ENCODE measurements at places on chromosomes 3 and 15. TPM values are rescaled to one million over a fixed set of nuclear protein-coding genes. Genes with fewer than 3 reads are reported as not detected.

Gene SEMA3B
- 1.1 TPM for total RNA-seq

Gene CD96
- 0.10 TPM for total RNA-seq

Gene PPP2R3A
- total RNA-seq, result 15.4 TPM

Gene SLC24A1
- 7.5 TPM for total RNA-seq

GRCh38 chr15:54576298-54576935 is 598.2 kb downstream of the UNC13C start:
- DNase-seq, result no peak

GRCh38 chr3:33993631-33994030 is 195.2 kb downstream of the PDCD6IP start:
- DNase-seq, result no peak

- no peak for DNase-seq
Measured at GRCh38 chr15:66623801-66624453, 58.1 kb upstream of the LCTL start.

DNA sequence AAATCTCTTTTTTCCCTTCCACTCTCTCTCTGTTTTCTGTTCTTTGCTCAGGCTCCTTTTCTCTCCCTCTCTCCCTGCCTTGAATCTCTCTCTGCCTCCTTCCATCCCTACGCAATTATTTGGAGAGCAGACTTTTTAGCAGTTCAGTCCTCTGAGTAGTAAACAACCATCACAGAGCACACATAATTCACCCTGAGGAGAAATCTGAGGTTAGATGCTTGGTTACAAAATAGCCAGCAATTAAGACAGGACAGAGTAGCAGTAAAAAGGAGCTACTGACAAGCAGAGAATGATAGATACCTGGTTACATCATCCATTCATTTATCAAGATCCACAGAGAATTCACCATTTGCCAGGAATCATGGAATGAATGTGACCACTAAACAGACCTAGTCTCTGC is 25.5 kb downstream of the SLC9A9 start:
- DNase-seq, result no peak

DNA sequence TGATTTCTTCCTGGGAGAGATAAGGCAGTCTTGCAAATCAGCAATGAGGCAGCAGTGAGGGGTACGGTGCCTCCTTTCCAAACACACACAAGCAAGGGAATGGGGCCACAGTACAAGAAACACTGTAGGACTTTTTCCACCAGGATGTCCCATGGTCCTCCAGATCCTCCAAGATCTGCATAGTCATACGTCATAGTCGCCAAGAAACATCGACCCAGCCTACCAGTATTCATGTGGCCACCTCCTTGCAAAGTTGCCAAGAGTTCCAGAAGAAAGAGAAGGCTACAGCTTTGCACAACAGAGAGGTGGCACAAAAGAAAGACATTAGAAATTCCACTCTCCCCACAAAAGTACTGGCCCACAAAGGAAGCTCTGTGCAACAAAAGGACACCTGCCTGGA is 257.9 kb downstream of the CTNNB1 start:
- DNase-seq, result no peak

DNA sequence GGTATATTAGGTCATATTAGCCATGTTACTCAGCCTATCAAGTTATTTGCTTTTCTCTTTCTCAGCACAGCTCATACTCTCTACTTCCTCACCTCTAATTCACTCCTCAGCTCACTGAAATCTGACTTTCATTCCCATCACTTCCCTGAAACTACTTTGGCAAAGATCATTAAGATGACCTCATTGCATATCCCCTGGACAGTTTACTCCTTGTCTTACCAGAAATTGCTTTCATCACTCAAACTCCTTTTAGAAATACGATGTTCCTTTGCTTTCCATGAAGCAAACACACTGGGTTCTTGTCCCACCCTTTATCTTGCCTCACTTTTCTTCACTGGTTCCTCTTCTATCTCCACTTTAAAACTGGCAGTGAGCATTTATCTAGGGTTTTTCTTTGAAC is 354.4 kb downstream of the TUSC7 start:
- no peak for DNase-seq

DNA sequence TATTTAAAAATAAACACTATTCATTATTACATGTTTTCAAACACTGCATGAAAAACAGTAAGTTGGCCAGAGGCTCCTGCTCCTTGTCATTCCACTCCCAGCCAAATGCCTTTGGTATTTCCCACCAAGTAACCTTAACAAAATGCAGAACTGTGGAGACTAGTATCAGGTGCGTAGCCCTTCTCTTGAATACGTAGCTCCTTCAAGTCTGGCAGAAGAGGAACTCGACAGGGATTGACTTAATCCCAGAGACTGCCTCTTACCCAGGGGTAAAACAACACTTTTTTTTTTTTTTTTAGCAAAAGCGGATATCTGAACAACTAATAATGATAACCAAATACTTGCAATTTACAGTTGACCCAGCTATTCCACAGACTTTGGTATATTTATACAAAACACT is 738 bp downstream of the COMMD2 start:
- no peak for DNase-seq

GRCh38 chr15:46855388-46855787 is 861.9 kb upstream of the SEMA6D start:
- DNase-seq, result no peak

- no peak for DNase-seq
Measured at GRCh38 chr3:164730815-164731360, 347.4 kb downstream of the SI start.

Data from foreskin keratinocyte (primary cell).